ENCODE measurements at places on chromosomes 2 and 18. TPM values are rescaled to one million over a fixed set of nuclear protein-coding genes. Genes with fewer than 3 reads are reported as not detected.

Gene BCL11A
- total RNA-seq: 41.9 TPM

Gene DES
- 1.9 TPM for total RNA-seq

Gene HMSD
- total RNA-seq: 0.49 TPM

Gene NUP35
- 10.8 TPM for total RNA-seq

Gene ANKRD62
- not detected for total RNA-seq

Gene GCC2
- 23.5 TPM for total RNA-seq

Gene LOXHD1
- total RNA-seq: not detected

Gene GAL3ST2
- total RNA-seq: not detected

Gene UPP2
- not detected for total RNA-seq

Gene GORASP2
- 94.6 TPM for total RNA-seq

Gene GEN1
- 9.4 TPM for total RNA-seq

Gene TCF7L1
- 5.1 TPM for total RNA-seq

Gene PARD6G
- 3.1 TPM for total RNA-seq

Gene CROCC2
- 0.81 TPM for total RNA-seq

Gene CD8B
- total RNA-seq: not detected

Gene SLC38A11
- total RNA-seq: 0.12 TPM

Gene DBI
- total RNA-seq: 91.3 TPM

Gene TNS1
- 96.4 TPM for total RNA-seq

Gene DYSF
- 1.8 TPM for total RNA-seq

Gene HNRNPA3
- total RNA-seq: 28.9 TPM

Gene GAD1
- total RNA-seq: 1.3 TPM

Gene EMILIN1
- 147 TPM for total RNA-seq

Gene SP9
- total RNA-seq: under 0.01 TPM

Gene EFHD1
- total RNA-seq: 1.9 TPM

Gene GPC1
- total RNA-seq: 84.5 TPM

Gene SPEG
- total RNA-seq: 55.8 TPM

Gene IL1RL1
- total RNA-seq: 1.3 TPM
